ENCODE measurements at places on chromosomes 6 and 20. TPM values are rescaled to one million over a fixed set of nuclear protein-coding genes. Genes with fewer than 3 reads are reported as not detected.

KHDC1 gene
- total RNA-seq = 3.3 TPM

TRAPPC3L gene
- not detected for total RNA-seq

CDKN1A gene
- total RNA-seq = 199 TPM

PPP1R3G gene
- total RNA-seq = 0.09 TPM

ARFGEF3 gene
- 7.0 TPM for total RNA-seq

Measured in endothelial cell of umbilical vein (primary cell).